DMS 273 treated with DMSO at 0.1 percent for 48 hours (cell line): ENCODE measurements at places on chromosomes 12 and 14.

DNA sequence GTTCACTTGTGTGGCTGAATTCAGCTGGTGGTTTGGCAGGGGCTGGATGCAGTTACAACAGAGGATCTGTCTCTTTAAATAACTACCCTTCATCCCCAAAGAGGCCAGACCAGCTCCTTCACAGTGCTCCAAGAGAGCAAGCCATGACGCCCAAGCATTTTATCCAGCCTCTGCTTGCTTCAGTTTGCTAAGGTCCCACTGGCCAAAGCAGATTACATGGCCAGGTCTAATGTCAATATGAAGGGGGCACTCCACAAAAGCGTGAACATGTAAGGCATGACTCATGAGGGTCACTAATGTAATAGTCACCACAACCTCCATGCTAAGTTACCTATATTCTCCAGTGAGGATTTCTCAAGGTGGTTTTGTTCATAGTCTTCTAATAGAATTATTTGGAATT, 62.9 kb downstream of the MARK3 start:
- DNase-seq, result no peak

DNA sequence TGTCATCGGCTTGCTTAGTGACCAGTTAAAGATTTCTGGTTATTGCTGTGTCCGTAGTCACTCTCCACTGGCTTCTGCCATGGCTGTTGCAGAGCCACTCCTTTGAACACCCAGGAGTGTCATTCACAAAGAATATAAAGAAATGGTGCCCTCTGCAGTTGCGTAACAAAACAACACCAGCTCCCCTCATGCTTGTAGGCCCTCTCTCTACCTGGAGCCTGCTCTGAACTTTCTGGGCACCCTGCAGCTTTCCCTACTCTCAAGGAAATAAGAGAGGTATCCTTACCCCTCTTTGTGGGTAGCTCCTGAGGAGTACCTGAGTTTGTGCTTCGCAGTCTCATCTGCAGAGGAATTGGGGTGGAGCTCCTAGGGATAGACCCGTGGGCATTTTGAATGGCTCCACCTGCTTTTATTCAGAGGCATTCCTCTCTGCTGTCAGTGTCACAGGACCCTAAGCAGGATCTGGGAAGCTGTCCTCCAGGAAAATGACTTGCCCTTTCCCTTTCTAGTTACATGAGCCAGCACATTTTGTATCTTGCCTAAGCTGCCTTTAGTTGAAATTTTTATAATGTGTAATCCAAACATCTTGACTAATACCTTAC, 97.2 kb upstream of the TMEM260 start:
- DNase-seq, result no peak

- no peak for DNase-seq
These were observed 158.1 kb downstream of the FLRT2 start for GRCh38 chr14:85688006-85688405.

- no peak for DNase-seq
These were observed 7.0 kb upstream of the BCAT1 start for GRCh38 chr12:24955853-24956252.

DNA sequence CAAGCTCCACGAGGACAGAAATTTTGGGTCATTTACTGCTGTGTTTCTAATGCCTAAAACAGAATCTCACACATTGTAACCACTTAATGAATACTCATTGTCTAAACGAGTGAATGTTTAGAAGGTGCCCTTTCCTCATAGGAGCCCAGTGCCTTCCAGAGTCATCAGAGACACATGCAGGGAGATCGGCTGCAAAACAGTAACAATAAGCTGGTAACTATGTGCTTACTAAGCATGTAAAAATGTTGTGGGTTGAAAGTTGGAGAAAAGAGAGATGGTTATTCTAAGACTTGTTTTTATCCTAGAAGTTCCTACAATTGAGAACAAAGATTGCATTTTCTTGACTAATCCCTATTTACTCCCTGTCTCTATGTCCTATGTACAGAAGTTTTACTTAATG, 7.4 kb downstream of the TESPA1 start:
- DNase-seq, result no peak
